ENCODE measurements at places on chromosomes 4 and X.

GRCh38 chrX:108148524-108148923 lies 56.9 kb downstream of the ATG4A start:
- DNase-seq, result no peak

- DNase-seq, result no peak
Observed at GRCh38 chrX:154813801-154814200, 8.5 kb upstream of the MPP1 start.

DNA sequence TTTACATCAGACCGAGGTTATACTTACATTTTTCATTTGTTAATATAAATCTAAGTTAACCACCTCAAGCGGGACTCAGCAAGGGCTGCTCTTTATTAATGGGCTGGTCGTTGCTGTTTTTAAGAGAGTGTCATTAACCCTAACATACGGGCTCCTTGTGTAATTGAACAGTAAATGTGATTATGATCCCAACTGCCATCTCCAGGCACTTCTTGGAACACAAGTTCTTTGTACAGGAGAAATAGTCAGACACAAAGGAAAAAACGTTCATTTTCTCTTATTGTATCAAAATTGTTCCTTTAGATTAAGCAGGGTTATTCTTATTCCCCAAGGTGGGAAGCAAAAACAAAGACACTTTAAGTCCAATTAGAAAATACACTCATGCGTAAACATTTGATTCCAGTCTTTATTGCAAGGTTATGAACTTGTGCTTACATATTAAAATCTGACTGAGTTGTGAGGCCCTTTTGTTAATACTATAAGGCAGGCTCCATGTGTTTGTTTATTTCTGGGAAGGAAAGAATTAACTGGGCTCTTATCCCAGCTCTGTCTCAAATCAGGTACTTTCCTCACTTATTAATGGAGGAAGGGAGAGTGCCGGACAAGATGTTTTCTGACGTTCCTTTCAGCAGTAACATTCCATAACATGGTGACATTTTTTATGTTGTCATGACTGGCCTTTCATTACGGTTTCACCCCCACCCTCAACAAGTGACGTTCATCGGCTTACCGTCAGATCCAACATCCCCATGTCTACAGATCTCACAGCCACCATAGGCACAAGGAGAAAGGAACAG lies 95.9 kb downstream of the RASL11B start:
- DNase-seq, result no peak

- DNase-seq, result no peak
Observed at GRCh38 chr4:164526933-164527583, 226.9 kb upstream of the SMIM31 start.

DNA sequence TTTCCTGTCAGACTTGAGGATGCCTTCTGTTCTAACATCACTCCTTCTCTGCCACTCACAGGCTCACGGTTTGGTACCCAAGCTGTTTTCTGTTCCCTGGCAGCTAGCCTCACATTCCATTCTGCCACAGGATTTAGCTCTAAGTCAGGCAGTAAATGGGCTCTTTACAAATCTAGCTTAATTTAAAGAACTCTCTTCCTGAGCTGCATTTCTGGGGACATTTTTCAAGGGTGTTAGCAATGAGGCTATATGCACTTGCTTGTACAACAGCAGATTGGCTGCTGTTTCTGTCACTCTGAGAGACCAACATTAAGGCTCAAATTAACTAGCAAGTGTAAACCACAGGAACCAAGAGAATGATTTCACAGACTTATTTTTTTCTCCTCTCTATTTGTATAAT lies 337.8 kb upstream of the NOCT start:
- no peak for DNase-seq

DNA sequence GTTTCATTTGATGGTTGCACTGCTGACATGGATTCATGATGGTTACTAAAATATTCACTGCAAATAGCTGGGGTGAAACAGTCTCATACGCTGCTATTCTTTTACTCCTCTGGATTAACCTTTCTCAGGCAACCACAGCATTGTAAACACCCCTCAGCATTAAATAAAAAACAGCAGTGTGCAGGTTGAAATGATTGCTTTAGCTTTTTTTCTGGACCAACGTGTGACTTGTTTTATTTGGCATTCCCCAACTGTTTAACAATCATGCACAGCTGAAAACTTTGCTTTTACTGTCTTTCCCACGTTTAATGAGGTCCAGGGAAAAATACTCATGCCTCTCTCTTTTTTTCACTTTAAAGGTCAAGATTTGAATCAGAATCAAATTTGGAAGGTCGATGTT lies 490.8 kb downstream of the RAPGEF2 start:
- no peak for DNase-seq

DNA sequence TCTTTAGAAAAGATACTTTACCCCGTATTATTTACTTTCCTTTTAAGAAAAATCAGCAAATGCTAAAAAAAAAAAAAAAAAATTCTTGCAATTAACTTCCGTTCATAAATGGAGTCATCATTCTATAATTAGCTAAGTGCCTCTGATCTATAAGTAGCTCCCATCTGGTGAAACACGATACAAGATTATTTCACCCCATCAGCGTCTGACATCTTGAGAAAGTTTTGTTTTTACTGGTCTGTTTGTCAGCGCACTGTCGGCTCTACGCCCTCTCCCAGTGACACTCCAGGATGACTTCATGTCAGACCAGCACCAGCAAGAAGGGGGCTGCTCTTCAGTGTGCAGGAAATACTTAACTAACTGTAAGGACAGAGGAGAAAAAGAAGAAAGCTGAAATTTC lies 108.3 kb downstream of the AFAP1 start:
- DNase-seq, result no peak

DNA sequence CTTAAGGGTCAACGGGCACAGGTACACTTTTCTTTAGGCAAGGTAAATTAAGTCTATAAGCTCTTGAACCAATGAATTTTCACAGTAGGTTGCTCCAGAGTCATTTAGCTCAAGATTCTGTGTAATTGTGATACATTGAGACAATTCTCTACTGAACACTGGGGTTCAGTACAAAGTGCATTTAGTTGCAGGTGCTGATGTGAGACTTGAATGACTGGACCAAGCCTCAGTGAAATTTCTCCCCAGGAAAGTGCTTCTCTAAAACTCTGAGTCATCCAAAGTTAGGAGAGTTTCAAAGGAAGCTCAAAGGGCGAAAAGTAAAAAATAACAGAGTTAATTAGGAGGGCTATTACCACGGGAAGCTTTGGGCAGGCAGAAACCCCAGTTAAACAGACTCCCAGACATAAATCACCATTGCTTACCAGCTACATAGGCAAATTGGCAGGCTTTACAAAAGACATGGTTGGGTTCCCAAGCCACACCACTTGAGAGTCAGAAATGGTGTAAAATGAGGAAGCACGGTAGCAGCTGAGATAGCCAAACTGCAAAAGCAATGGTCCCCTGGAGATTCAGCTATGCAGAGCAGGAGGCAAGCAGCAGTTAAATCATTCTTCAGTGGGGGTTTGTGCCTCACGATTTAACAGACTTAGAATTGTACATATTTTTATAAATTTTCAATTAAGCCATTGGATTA lies 202.6 kb downstream of the PCDH19 start:
- no peak for DNase-seq

- no peak for DNase-seq
Observed at GRCh38 chrX:72634331-72634730, 61.7 kb upstream of the HDAC8 start.

- no peak for DNase-seq
Observed at GRCh38 chr4:6657242-6658208, 17.0 kb downstream of the MRFAP1 start.

DNA sequence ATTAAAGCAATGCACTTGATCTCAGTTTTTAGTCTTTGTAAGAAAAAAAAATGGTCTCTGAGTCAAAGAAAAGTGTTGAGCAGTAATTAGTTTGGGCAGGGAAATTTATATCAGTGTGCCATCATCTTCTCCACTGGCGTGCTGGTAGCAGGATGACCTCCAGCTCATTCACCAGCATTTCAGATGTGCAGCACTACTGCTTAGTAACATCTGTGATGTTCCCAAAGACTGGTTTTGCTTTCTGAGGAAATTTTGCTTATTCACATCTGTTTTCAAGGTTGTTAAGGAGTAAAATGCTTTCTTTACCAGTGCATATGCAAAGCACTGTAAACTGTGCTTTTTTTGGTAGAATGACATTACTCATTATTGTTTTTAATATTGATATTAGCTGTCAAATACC lies 540.4 kb downstream of the TRAM1L1 start:
- no peak for DNase-seq

DNA sequence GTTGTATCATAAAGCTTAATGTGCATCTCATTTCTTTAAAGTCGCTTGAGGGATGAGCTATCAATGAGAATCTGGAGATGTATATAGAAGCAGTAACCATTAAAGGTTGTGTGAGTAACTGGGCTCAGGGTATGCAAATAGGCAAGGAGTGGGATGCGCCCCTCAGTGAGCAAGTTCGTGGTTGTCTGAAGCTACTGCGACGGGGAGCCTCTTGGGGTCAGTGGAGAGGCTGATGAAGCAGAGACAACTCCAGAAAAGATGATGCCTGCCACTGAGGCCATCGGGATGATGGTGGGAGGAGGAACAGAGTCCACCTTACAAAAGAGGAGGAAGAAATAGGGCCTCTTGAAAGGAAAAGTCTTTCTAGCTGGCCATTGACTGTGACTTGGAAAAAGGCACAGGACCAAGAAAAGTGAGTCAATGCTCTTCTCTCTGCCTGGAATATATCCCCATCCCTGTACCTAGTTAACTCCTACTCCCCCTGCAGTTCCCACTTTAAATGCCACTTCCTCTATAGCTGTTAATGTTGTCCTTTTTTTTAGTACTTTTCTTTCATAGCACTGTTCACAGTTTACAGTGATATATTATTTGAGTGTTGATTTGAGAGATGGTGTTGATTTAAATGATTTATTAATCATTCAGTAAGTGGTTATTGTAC lies 51.4 kb upstream of the LSM6 start:
- no peak for DNase-seq

DNA sequence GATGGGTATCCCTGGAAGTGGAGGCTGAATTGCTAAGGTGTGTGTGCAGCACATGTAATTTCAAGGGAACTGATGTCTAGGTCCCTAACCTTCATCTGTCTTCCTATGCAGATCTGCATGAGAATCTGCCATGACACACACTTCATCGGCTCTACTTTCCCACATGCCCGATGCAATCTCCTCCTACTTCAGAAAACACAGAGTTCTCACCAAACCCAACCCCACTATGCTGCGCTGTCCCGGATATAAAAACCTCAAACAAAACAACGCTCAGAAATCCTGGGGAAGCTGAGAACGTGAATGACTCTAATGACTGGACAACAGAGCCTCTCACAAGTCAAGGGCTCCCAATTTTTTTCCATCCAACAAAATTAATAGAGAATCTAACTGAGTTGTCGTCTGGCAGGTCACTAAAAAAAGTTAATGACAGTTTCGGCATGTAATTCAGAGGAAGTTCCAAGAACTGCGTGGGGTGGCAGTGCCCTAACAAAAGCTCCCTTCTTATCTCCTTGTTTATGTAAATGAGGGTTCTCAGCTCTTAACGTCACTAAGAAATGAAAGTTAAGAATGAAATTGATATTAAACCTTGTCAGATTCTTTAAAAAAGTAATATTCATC lies 39.0 kb downstream of the STX18 start:
- no peak for DNase-seq

GRCh38 chrX:7690842-7691241 lies 152.1 kb upstream of the VCX start:
- no peak for DNase-seq

- no peak for DNase-seq
Observed at GRCh38 chr4:14272206-14272605, 644.7 kb upstream of the BOD1L1 start.

DNA sequence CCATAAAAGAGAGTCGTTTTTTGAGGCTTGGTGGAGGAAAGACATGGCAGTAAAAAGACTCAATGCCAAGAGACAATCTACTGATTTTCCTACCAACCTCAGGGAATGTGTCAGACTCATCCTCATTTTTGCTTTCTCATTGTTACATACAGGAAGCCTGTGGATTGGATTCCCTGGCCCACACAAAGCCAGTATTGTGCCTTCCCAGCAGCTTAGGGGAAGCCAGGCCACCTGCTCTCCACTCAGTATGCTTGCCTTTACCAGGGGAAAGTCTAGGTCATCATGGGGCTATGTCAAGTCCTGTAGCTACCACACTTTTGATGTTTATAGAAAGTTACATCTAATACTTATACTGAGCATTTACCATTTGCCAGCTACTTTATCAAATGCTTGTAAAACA lies 11.0 kb downstream of the BMX start:
- DNase-seq, result no peak

DNA sequence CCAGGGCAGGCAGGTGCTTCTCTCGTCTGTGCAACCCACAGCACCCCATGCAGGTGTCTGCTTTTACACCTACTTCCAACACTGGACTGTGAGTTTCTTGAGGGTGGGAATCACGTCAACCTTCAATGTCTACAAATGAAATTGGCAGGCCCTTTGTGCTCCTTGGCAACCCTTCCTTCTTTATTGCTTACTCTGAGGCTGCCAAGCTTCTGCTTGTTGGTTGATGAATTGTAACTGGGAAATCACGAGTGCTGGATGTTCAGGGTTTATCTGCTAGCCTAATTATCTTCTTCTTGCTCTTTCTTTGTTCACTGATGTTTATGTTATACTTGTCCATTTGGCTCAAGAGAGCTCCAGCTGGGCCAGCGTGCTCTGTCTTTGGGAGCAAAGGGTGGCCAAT lies 2.5 kb upstream of the DGAT2L6 start:
- no peak for DNase-seq

GRCh38 chr4:2684486-2684885 lies 71.7 kb downstream of the TNIP2 start:
- DNase-seq, result no peak

- DNase-seq, result no peak
Observed at GRCh38 chr4:2163311-2163821, 78.6 kb downstream of the HAUS3 start.

DNA sequence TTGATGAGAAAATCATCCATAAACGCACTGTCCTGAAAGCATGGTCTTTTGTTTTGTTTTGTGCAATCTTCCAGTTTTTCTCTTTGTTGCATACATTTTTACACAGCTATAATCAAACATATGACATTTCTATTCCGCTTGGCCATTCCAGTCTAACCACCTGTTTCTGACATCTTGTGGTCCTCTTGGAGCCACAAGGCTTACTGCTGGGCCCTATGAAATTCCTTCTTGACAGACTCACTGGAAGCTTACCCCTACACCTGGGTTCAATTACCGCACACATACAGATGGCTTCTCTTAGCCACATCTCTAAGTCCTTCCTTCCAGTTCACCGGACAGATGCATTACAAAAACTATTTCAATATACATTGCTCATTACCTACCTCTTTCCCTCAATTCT lies 72.4 kb downstream of the PAPSS1 start:
- DNase-seq, result no peak

DNA sequence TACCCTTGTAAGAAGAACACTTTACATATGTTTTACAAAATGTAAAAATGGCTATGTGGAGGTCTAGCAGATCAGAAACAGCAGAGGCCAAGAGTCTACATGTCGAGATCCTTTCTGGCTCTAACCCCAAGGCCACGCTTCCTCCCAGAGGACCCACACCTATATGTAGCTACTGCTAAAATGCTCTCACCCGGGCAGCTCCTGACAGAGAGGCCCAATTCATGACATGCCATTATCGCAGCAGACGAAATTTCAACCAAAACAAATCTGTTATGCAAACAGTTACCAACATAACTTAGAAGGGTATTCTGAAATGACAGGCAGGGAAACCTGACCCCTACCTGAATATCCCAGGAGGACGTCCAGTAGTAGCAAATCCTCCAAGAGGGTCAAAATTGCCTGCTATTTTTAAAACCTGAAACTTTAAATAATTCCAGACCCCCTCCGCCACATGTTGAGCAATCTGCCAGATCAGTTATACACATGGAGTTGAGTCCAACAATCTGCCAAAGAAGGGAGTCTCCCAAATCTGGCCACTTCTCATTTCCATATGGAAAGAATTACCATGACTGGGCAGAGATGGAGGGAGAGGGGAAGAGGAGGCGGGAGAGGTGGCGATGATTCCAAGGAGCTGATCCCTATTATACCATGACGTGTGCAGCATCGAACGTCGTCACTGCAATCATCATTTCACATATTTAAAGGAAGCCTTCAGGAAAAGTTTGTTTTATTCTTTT lies 192.9 kb upstream of the TBL1X start:
- DNase-seq, result no peak

All from NCI-H1436 (cell line).